Fibroblast of villous mesenchyme (primary cell): ENCODE measurements at places on chromosomes 13 and 19. TPM values are rescaled to one million over a fixed set of nuclear protein-coding genes. Genes with fewer than 3 reads are reported as not detected.
A peak's percentile ranks its signal among the peaks of the same experiment; 100 is the strongest.

- no peak for DNase-seq
Measured at GRCh38 chr13:29073755-29074154, 253.6 kb downstream of the MTUS2 start.

- no peak for DNase-seq
Measured at GRCh38 chr13:81171065-81171647, 830.2 kb upstream of the SPRY2 start.

DNA sequence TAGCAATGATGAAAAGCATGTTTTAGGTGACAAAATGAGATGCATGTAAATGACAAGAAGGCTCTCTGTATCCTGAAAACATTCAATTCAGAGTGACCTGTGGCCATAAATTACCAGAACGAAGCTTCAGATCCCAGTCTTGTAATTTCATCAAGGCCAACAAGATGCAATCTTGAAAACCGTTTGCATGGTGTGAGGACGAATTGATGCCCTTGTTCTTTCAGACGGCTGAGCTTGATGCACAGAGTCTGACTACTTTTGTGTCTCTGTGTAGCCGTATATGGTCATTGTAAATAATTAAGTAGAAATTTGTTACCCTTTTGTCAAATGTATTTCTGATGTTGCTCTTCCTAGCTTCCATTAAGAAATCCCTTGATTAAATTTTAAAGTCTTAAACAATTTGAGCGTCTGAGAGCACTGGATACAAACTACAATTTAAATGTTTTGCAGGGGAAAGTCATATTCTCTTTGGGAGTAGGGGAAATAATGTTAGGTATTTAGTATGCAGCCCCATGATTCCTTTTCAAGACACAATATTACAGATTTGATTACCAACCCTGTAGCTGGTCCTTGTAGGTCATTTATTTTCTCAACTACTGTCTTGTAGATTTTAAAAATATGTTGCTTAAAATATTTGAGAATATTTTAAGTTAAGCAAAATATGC is 125.8 kb upstream of the PCDH9 start:
- DNase-seq = no peak

DNA sequence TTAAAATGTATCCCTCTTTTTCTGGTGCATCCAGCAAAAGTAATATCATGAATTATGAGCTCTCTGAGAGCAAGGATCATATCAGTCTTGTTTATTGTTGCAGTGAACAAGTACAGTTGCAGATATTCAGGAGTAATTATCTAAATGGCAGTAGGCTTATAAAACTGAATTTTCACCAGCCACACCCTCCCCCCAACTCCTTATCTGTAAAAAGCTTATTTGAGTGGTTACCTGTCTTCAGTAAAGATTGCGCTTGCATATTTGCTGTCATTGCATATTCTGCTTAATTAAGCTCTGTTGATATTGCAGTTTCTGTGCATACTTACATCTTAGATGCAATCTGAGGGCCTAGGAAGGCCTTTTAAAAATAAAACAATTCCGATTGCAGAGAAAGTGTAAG is 87.3 kb downstream of the DNAJC15 start:
- no peak for DNase-seq

GRCh38 chr19:40600570-40601133 is 517 bp upstream of the LTBP4 start:
- DNase-seq = no peak

GRCh38 chr19:17214508-17215126 is 540 bp upstream of the USE1 start:
- no peak for DNase-seq

- DNase-seq = no peak
Measured at GRCh38 chr13:104608331-104608730, 1542.1 kb upstream of the SLC10A2 start.

DNA sequence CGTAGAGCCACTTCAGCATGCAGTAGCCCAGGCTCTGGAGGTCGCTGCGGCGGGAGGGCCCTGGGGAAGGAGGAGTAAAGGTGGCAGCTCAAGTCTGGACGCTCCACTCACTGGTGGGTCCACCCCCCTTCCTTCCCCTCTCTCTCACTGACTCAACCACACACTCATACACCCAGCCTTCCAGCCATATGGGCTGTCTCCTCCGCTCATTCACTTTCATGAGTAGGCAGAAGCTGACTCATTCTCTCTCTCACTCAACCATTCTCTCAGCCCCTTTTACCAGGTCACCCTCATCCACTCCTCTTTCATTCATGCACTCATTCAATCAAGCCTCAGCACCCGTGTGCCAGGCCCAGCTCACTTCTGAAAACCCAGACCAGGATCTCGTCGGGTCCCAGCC is 27.5 kb upstream of the SIGLEC11 start:
- no peak for DNase-seq

DNA sequence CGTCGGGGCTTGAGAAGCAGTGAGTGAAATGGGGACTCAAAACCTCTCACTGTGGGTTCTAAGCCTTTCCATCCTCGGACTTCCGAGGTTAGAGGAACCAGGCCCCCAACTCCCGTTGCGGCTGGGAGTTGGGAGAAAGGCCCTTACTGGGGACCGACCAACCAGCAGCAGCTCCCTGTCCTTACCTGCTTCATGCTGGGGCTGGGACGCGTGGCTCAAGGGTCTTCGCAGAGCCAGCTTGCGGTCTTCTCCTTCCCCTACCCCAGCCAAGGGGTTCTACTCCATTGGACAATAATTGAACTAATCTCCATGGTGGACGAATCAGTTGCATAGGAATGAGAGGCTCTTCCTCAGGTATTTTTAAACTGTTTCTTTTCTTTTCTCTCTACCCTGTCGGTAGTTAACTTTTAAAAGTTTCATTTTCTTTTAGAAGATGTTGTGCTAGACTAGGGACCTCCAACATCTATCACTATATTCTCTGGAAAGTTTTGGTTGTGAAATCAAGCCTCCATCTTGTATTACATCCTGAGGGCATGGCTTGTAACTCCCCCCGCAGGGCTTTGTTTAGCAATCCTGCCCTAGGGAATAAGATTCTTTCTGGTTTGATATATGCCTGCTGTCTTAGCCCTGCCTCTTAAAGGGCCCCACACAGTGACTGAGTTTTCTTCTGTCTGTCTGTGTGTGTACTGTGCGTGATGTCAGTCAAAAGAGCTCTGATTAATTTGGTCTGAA is 1027.1 kb upstream of the PCDH9 start:
- no peak for DNase-seq

- peak; percentile 49 for DNase-seq
Measured at GRCh38 chr19:49469828-49470614, 4.0 kb upstream of the FLT3LG start.

DNA sequence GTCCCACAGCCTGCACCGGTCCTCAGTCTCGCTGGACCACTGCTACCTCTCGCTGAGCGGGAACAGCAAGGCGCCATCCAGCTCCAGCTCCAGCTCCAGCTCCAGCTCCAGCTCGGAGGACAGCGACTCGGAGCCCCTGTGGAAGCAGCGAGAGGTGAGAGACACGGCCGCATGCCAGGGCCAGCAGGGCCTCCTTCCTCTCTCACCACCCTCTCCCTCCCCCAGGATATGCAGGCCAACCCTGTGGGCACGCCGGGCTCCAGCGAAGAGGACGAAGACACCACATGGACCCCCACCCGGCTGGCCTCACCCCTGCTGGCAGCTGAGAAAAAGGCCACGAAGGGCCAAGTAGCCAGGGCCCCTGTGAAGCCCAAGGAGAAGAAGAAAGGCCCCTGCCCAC is 7.3 kb downstream of the SIX5 start:
- no peak for DNase-seq

- peak; percentile 8 for DNase-seq
Measured at GRCh38 chr13:113458253-113459065, 5.2 kb upstream of the ADPRHL1 start.

DNA sequence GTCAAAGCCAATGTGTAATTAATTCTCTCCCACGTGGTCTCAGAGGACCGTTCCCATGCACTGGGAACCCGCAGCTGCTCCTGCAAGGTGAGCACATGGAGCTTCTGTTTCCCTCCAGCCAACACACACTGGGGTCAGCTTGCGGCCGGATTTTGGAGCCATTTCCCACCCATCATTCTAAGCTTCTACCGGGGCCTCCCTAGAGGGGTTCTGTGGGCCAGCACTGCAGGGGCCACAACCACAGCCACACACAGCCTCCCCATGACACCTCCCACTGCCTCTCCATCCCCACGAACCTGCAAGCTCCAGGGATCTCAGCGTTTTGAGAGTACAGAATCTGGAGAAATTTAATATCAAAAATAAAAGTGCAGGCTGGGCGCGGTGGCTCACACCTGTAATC is 120.7 kb upstream of the SOX1 start:
- no peak for DNase-seq

DNA sequence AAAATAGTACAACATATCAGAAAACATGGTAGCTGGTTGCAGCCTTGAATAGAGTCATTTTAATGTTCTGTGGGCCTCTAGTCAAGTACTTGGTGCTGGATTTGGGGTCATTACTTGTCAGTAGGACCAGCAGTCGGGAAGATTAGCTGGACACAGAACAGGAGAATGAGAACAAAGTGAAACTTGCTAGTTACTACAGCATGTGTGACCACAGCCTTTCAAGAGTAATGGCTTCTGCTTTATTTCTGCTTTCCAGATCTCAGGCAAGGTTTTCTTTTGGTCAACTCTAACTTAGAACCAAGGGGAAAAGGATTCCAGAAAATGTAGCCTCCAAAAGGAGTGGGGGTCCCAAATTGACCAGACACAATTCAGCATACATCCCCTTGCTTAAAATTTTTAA is 17.1 kb upstream of the VWA8 start:
- DNase-seq = no peak

- no peak for DNase-seq
Measured at GRCh38 chr13:46761866-46762265, 35.1 kb downstream of the ESD start.

DNA sequence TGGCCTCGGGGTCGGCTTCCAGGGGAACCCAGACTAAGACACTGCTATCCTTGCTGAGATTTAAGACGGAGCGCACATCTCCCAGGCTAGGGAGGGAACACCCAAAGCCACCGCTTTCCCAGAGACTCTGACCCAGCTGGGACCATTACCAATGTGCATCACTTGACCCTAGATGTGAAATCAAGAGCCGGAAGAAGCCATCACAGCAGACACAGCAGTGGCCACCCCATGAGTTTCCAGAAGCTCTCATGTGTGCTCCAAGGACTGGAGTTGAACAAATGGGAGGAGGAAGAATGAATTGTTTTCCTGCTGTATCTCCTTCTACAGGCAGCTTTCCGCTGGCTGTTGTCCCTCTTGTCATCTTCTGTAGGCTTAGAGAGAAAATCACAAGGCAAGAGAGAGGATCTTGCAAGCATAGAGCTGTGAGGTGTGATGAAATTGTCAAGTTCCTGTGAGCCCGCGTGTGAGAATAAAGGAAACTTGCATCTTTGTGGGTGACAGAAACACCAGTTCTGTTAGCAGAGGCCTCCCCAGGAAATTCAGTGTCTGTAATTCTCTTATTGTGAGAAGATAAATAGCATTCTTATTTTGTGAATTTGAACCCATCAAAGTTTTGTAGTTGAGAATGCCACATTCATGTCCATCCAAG is 711.8 kb downstream of the UQCRFS1 start:
- no peak for DNase-seq

- peak; percentile 100 for DNase-seq
Measured at GRCh38 chr13:98206946-98207345, 29.9 kb upstream of the RNF113B start.

- DNase-seq = no peak
Measured at GRCh38 chr13:34006011-34006410, 188.1 kb downstream of the RFC3 start.

- no peak for DNase-seq
Measured at GRCh38 chr13:76116751-76117360, 480.7 kb downstream of the LMO7 start.

- no peak for DNase-seq
Measured at GRCh38 chr19:32646556-32646955, 28.4 kb downstream of the ANKRD27 start.

- DNase-seq = peak; percentile 93
Measured at GRCh38 chr19:45444318-45445041, 20.8 kb upstream of the ERCC1 start.

- DNase-seq = no peak
Measured at GRCh38 chr19:40588926-40589569, 12.1 kb upstream of the LTBP4 start.

DNA sequence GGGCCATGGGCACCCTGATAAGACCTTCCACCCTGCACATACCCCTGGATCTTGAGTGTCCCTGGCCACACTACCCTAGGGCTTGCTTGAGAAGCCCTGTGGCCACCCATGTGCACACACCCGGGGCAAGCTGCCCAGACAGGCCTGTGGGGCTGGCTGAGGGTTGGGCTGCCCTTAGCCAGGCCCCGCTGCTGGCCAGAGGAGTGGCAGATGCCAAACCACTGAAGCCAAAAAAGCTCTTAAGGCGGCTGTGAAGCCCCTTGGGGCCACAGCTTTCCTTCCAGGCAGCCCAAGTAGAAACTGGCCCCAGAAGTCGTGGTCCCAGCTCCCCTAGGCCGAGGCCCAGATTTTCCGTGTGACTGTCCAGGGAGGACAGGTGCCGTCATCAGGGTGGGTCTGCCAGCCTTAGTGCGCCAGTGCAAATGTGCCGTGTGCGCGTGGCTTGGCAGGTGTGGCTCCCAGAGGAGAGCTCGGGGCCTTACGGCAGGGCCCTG is 14.8 kb downstream of the CEBPG start:
- DNase-seq = no peak

GRCh38 chr13:99958406-99959126 is 13.0 kb downstream of the ZIC5 start:
- no peak for DNase-seq

- DNase-seq = no peak
Measured at GRCh38 chr19:7698583-7698982, 3.3 kb downstream of the FCER2 start.

GRCh38 chr13:24145240-24145639 is 15.3 kb upstream of the SPATA13 start:
- no peak for DNase-seq

GRCh38 chr19:35268536-35269437 is at the start of gene USF2:
Gene USF2 (plus strand): TSS chr19:35268962. CDS start chr19:35269102, 140 bp downstream.
- peak; percentile 78 for DNase-seq

DNA sequence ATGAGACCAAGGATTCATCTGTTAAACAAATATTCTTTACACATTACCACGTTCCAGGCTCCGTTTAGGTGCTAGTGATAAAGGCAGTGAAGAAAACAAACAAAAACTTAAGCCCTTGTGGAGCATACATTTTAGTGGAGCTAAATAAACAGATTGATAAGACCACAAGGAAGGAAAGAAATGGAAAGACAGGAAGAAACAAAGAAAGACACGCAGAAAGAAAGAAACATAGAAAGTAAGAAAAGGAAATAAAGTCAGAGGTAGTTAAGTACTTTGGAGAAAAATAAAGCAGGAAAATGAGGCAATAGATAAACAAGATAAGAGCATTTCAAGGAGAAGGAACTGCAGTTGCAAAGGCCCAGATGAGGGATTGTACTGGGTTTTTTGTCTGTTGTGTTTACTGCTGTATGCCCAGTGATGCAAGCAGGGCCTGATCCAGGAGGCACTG is 998 bp downstream of the NFKBIB start:
- DNase-seq = peak; percentile 44

The F2RL3 gene
- 0.43 and 0.64 TPM in 2 replicates for total RNA-seq

The NLRP9 gene
- total RNA-seq = not detected in 2 replicates

The CEACAM3 gene
- not detected in 2 replicates for total RNA-seq

The NDUFS7 gene
- 33.7 and 61.2 TPM in 2 replicates for total RNA-seq

The ATP8B3 gene
- total RNA-seq = 0.86 and 1.6 TPM in 2 replicates

The KLK4 gene
- total RNA-seq = not detected in 2 replicates

The PDX1 gene
- total RNA-seq = not detected in 2 replicates

The SPIB gene
- not detected in 2 replicates for total RNA-seq

The ZNF763 gene
- 0.32 and 0.86 TPM in 2 replicates for total RNA-seq

The ZNF83 gene
- total RNA-seq = 39.3 and 47.1 TPM in 2 replicates

The CBY2 gene
- total RNA-seq = not detected in 2 replicates

The SYCN gene
- not detected in 2 replicates for total RNA-seq
